NCI-H1417 (cell line): ENCODE measurements at places on chromosomes 5 and 9.
A peak's percentile ranks its signal among the peaks of the same experiment; 100 is the strongest.

DNA sequence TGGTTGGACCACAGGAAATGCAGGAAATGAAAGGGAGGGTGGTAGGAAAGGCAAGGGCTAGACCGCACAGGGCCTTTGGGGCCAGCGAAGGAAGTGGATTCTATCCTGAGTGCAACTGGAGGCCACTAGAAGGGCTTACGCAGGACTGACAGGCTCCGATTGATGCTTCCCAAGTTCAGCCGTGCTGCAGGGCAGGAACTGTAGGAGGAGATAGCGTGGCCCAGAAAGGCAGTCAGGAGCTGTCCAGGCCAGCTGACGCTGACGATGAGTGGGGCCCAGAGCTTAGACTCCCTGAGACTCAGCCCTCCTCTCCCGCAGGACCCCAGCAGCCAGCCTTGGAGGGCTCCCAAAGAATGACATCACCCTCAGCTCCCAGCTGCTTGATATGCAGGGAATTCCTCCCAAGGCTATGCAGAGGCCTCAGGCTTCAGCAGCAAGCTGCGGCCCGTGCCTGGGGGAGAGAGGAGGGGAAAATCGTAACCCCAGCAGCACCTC, 48.8 kb downstream of the KCNIP1 start:
- no peak for DNase-seq

DNA sequence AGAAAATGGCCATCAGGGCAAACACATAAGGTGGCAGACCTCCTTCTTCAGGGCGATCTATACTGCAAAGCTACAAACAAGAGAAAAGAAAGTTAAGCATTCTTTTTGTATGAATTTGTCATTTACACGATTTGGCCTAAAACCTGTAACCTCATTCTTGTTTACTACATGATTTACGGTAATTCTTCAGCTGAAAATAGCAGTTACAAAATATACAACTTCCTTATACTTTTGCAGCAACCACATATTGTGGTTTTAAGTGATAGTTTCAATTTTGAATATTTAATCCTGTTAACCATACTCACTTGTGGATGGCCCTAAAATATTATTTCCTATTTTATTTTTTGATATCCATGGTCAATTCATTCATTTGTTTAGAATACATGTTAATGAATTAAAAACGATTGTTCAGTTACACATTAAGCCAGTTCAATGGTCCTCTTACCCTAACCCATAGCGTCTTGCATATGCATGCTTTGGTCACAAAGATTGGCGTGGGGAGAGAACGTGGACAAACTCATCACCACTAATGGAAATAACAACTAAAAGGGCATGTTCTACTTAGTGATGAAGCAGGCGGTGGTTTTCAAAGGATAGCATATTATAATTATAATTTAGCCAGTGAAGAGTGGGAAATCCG, 16.6 kb downstream of the TUT7 start:
- DNase-seq: no peak

GRCh38 chr5:15384176-15384575, 115.8 kb upstream of the FBXL7 start:
- no peak for DNase-seq

GRCh38 chr9:97781902-97782301, 71.1 kb upstream of the FOXE1 start:
- no peak for DNase-seq

DNA sequence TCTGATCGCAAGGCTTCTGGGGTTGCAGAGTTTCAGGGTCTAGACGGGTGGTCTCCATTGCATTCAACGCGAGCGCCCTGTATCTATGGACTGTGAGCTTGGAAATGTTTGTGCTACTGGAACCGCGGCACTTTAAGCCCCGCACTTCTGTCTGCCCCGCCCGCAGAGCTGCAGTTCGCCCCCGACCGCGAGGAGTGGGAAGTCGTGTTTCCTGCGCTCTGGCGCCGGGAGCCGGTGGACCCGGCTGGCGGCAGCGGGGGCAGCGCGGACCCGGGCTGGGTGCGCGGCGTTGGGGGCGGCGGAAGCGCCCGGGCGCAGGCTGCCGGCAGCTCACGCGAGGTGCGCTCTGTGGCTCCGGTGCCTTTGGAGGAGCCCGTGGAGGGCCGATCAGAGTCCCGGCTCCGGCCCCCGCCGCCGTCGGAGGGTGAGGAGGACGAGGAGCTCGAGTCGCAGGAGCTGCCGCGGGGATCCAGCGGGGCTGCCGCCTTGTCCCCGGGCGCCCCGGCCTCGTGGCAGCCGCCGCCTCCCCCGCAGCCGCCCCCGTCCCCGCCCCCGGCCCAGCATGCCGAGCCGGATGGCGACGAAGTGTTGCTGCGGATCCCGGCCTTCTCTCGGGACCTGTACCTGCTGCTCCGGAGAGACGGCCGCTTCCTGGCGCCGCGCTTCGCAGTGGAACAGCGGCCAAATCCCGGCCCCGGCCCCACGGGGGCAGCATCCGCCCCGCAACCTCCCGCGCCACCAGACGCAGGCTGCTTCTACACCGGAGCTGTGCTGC, 1.0 kb downstream of the ADAMTS19 start:
- peak; percentile 11 for DNase-seq

GRCh38 chr9:129102791-129103594, 7.6 kb downstream of the CRAT start:
- DNase-seq: peak; percentile 12

GRCh38 chr5:16909464-16909863, 26.6 kb downstream of the MYO10 start:
- DNase-seq: no peak

- no peak for DNase-seq
Observed at GRCh38 chr9:97411440-97411788, 482 bp upstream of the TDRD7 start.

- DNase-seq: no peak
Observed at GRCh38 chr5:17895288-17896033, 261.2 kb downstream of the TAF11L14 start.

DNA sequence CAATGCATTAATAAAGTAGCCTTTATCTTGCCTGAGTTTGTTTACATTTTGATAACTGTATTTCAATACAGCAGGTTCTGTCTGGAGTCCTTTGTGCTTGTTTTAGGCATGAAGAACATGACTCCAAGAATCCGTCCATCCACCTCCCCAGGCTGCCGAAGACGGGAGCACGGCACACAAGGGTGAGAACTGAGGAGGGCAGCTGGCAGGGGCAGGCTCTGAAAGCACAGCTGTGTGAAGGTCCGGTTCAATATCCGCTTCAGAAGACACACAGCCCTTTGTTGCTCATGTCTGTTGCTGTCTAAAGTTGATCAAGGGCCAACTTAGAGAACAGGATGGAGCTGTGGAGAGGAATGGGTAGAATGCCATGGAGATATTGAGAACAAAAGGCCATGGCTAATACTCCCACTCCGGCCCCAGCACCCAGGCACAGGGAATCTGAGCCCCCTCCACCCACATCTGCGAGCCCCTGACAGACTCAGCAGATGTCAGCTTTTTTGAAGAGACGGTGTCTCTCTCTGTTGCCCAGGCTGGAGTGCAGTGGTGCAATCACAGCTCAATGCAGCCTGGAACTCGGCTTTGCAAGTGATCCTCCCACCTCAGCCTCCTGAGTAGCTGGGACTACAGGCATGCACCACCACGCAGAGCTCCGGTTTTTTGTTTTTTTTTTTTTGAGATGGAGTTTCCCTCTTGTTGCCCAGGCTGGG, 58.5 kb upstream of the GNE start:
- DNase-seq: no peak

DNA sequence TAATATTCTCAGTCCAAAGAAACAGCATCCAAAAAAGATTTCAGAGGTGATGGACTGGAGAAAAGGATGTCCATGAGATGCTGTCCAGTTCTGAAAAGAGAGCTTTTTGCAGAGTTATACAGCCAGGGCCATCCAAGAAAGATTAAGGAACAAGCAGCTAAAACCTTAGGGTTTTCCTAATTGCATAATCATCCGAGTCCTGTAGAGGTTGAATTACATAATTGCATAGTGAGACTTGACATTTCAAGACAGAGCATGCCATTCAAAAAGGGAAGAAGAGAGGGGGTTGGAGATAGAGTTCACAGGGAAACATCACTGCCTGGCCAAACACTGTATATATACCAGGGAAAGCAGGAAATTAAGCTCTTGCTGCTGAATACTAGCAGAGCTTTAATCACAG, 1729.2 kb upstream of the WWC1 start:
- DNase-seq: no peak

DNA sequence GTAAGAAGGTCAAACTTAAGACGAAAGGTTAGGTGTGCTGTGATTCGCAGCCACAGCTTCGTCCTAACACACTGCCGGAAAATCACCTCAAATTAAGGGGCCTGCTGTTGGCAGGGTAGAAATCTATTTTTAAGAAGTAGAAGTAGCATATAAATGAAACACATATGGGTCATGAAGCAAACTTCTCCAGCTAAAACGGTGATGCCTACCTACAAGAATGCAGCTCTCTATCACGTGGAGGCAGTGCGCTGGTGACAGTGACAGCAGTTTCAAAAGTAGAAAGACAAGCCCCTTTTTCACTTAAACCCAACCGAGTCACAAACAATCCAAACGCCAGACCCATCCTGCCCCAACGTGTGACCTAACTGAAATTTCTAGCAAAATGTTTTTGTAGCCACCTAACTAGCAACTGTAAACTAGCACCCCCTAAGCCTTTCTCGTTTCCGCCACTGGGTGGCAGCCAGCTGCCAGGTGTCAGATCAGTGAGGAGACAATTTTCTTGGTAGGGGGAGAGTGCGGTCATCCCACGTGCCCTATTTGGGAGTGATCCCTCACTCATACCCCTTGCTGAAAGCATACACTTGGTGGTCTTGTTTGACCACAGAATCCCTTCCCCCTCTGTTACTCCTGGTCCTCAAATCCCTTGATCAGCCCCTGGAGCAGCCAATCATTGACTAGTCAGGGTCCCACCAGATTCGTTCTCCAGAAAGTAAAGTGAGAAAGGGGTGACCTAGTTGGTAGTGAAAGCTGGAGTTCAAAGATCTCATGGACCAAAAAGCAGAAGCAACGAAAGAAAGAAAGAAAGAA, 71.8 kb upstream of the MAMDC2 start:
- DNase-seq: peak; percentile 88

DNA sequence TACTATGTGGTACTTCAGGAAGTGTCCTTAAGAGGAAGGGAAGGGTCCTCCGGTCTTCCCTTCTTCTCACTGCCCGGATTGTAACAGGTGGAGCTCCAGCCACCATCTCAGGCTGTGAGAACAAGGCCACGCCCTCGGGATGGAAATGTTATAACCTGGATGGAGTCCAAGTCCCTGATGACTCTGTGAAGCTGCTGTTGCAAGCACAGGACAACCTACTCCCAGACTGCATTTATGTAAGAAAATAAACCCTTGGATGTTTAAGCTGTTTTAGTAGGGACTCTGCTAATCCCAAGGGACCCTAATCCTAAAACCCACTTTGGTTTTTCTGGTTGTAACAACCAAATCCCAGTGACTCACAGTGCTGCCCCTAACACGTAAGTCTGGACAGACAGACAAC, 221.6 kb downstream of the ACTL7B start:
- DNase-seq: peak; percentile 5

DNA sequence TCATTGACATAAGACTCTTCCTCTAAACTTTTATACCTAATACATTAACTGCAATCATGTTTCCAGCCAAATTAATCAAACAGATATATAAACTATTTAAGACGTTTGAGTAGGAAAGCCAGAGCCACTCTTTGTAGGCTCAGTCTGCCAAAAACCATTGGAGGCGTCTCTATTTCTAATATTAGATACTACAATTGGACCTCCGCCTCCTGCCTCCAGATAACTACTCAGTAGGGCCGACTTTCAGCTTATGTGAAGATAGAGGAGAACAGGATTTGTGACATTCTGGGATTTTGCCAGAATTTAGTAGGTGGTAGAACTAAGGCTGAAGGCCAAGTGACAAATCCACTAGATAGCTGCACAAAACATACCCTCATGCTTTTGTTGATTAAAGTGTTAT, 463.0 kb downstream of the CETN3 start:
- DNase-seq: no peak

GRCh38 chr5:75320371-75320770, 16.6 kb upstream of the HMGCR start:
- DNase-seq: no peak

GRCh38 chr9:89669361-89669842, 64.6 kb downstream of the GADD45G start:
- no peak for DNase-seq

- DNase-seq: no peak
Observed at GRCh38 chr5:130550562-130550928, 614.5 kb downstream of the HINT1 start.

GRCh38 chr5:68802430-68802829, 291.4 kb upstream of the SLC30A5 start:
- DNase-seq: no peak

- DNase-seq: peak; percentile 96
Observed at GRCh38 chr5:96434201-96434645, 1.2 kb upstream of the PCSK1 start.

GRCh38 chr5:59286510-59286909, 607.0 kb downstream of the PDE4D start:
- no peak for DNase-seq

GRCh38 chr5:152083231-152083630, 158.6 kb upstream of the GLRA1 start:
- no peak for DNase-seq

DNA sequence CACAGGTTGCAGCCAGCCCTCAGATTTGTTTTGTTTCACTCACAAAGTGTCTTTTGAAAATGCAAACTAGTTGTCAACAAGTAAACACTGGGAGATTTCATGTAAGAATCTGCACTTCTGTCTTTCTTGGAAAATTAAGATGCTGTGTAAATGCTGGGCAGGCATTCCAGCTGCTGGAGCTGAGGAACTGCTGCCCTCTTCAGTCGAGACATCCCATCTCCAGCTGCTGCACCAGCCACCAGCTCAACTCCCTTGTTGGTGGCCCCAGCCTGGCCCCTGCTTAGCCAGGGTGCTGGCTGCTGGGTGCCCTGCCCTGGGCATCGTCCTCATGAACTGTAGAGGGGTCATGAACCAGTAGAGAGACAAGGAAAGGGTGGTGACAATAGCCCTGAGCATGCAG, 33.1 kb upstream of the AFAP1L1 start:
- DNase-seq: no peak

DNA sequence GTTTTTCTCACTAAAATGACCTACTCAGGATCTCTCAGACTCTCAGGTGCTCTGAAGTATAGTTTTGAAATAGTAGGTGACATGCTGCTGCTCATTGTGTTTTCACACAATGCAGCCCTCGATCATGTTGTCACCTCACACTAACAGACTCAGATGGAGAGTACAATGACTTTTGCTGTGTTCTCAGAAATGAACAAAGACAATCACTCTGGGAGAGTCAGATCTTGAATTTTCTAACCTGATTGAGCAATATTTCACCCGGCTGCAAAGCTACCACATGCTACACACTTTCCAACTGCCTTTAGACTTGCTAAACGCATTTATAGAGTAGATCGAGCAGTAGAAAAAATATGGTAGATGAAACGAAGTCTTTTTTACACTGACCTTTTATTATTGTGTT, 113.4 kb downstream of the ST8SIA4 start:
- no peak for DNase-seq

- no peak for DNase-seq
Observed at GRCh38 chr9:137055385-137056364, 1.8 kb upstream of the ENTPD2 start.

GRCh38 chr5:22053195-22053594, 799.9 kb downstream of the CDH12 start:
- peak; percentile 90 for DNase-seq

DNA sequence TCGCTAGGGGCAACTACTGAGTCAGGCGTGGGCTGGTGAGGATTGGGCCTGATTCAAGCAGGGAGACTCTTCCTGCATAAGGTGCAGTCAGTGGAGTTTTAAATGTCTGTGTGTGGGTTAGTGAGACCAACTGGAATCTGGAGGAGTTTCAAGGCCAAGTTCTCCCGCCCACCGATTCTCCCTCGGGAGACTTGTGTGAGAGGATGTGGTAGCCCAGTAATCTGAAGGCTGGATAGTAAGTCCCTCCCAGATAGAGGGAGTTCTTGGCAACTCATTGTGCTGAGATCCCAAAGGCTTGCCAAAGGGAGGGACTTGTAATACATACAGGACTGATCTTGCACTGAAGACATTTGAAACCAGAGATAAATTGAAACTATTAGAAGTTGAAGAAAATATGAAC, 51.8 kb downstream of the WDR36 start:
- DNase-seq: no peak
